ENCODE measurements at places on chromosomes 2 and 18. TPM values are rescaled to one million over a fixed set of nuclear protein-coding genes. Genes with fewer than 3 reads are reported as not detected.

DNA sequence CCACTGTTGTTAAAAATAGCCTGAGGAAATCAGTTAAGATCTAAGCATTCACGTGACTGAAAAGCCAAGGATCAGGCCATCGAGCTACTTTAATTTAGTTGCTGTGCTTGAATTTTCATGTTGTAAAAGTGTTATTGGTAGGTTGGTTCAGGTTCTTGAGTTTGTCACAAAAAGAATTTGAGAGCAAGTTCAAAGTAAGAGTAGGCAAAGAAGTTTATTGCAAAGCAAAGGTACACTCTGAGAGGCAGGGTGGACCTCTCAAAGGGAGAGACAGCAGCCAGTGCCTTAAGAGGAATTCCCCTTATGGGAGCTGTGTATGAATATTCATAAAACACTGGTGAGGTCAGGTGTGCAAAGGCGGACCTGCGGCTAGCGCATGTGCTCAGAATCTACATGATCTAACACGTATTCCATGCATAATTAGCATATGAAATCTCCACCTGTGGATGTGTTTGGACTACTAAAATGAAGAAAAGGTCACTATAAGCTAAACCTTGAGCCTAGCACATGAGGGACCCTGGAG, 236.5 kb downstream of the NDUFA10 start:
- no peak for DNase-seq

DNA sequence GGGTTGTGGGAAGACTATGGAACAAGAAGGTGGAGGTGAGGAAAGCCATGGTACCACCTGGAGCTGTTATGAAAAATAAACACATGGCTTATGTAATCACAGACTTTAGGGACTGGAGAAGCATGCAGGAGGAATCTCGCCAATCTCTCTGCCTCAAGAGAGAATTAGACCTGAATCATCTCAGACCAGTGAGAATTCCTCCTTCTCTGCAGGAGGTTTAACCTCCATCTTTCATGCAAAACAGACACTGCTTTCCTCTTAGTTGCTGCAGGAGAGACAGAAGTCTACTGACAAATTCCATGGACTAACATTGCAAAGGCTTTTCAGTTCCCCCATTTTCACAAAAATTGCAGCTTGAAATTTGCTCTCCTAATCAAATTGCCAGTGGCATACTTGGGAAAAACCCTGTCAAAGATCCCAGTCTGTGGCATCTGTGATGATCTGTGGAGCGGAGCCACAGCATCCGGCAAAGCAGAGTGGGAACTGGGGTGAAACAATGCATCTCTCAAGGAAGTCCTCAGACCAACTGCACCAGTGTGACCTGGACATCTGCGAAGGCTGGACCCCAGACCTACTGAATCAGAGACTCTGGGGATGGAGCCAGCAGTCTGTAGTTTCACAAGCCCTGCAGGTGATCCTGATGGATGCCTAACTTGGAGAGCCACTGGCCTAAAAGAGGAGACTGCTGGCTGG, 28.6 kb upstream of the NCKAP5 start:
- no peak for DNase-seq

DNA sequence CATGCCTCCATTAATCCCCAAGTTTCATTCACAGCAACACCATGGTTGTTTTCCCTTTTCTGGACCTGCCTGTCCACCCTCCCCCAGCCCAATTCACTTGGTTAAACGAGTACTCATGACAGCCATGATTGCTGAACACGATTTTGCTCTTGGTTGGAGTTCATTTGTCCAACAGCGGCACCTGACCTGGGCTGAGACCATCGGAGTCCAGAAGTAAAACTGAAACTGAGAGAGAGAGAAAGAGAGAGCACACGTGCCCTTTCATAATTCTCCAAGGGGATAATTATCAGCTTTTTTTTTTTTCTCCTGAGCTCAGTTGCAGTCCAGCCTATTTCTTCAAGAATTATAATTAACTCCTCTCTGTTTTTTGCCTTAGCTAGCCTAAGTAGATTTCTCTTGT, 13.7 kb upstream of the KIF5C start:
- DNase-seq, result no peak

GRCh38 chr18:61435064-61435652, 101.9 kb downstream of the CDH20 start:
- DNase-seq, result no peak

DNA sequence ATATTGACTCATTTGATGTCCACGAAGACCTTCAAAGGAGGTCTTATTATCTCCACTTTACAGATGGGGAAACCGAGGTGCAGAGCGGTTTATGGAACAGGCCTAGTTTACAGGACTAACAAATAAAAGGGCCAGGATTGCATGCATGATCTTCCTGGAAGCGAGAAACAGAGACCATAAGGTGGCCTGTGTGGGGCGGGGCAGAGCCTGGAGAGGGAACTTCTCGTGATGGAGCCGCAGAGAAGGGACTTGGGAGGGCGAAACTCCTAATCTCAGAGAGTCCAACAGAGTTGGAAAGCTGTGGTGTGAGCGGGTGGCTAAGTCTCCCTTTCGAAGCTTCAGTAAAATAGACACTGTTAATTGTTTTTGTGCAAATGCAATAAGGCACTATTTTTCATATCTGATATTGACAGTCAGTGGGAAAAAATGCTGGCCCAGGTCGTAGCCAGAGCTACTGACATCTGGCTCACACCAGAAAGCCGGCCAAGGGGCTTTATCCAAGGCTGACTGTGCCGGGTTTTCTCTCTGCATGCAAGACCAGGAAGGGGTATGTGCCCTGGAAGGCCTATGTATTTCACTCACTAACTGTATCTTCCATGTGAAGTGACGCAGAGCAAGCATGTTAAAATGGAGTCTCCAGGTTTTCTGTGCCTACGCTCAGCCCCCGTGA, 4.5 kb downstream of the INPP5D start:
- DNase-seq, result no peak

- no peak for DNase-seq
Observed at GRCh38 chr2:70103531-70104061, 16.3 kb downstream of the PCBP1 start.

- no peak for DNase-seq
Observed at GRCh38 chr2:191617575-191617974, 60.4 kb upstream of the NABP1 start.

Gene FAM136A
- total RNA-seq, result 26.9 TPM

Gene RGPD3
- 0.80 TPM for total RNA-seq

Gene CRYGD
- total RNA-seq, result not detected

Data from breast epithelium (tissue), 4 donors.